RWPE2 (cell line): ENCODE measurements at places on chromosomes 11 and 22.

GRCh38 chr11:17384002-17384511 lies 4.4 kb downstream of the KCNJ11 start:
- DNase-seq: no peak

DNA sequence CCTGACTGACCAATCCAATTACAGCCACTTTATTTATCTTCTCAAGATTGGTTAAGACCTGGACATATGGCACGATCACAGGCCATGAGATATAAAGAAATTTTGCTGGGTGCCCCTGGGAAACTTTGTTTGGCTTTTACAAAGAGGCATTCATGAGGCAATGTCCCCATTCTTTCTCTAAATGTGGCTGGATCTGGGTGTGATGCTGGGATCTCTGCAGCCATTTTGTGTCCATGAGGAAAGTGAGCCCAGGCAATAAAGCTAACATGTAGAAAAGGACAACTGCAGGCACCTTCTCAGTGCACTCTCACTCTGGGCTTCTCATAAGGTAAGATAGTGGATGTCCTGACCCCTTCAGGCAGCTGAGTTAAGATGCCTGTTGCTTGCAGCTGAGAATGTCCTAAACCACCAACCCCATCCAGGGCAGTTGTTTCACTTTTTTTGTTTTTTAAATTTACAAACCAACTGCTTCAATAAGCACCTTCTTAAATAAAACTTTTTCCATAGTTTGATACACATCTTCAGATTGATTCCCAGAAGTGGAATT lies 372.3 kb downstream of the MIAT start:
- no peak for DNase-seq

DNA sequence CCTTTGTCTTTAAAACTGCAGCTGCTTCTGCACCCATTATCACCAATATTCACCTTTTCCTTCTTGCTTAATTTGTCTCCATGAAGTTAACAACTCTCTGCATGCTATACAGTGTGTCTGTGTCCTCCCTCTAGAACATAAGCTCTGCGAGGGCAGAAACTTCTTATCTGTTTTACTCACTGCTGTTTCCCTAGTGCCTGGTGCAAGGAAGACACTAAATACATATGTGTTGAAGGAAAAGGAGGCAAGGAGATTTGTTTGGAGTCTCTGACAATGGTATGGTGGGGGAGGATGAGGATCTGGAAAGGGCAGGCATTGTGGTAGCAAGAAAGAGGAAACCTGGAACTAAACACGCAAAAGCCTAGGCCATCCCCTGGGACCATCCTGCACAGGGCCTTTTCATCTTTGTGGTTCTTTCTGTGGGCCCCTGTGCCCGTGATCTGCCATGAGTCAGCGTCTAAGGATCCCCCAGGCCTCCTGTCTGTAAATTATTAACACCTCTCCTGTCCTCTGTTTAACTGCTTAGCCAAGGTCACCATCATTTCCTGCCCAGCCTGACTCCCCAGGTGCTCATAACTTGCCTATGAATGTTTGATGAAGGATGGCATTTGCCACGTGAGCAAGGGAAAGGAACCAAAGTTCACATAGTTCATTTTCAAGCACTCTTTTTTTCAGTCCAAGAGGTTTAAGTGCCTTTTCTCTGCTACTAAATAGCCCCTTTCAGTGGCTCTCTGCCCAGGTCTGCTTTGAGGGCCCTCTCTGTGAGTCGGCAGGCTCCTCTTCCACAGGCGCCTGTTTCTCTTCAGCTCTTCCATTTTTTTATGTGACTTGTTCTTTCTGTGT lies 131.1 kb downstream of the RASSF10 start:
- no peak for DNase-seq

DNA sequence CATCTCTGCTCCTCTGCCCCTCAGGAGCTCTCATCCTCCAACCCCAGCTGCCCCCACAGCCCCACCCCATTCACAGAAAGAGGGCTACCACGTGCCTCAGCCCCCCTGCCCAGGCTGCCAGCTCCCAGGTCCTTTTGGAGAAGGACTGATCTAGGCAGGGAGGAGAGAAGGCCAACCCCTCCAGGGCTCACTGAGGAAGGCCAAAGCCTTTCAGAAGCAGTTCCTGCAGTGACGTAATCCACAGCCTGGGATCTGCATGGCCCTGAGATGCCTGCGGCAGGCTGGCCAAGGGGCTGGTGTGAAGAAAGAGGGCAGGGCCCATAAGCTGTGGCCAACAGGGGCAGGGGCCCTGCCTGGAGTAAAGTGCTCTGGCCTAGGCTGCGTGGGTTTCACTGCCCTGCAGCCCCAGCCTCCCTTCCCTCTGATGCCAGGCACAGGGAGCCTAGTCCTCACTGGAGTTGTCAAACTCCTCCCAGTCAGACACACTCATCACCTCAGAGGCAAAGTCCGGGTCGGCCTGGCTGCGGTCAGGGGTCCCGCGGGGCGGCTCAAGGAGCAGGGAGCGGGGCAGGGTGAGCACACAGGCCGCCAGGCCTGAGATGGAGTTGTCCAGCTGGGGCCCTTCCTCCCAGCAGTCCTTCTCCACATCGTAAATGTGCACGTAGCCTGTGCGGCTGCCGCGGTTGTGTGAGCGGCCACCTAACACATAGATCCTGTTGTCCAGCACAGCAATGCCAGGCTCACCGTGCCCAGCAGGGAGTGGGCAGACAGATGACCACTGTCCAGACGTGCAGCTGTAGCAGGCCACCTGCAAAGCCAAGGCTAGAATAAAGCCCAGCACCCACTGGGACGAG lies 4.2 kb upstream of the SCARF2 start:
- no peak for DNase-seq

DNA sequence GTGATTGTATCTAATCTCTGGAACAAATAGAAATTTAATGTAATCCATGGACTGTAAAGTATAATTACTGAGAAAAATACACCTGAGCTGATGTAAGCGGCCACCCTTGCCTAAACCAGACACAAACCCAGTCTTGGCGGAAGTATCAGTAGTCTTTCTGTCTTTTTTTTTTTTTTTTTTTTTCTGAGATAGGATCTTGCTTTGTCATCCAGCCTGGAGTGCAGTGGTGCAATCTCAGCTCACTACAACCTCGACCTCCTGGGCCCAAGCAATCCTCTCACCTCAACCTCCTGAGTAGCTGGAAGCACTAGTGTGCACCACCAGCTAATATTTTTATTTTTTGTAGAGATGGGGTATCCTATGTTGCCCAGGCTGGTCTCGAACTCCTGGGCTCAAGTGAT lies 5.5 kb upstream of the CXCR5 start:
- DNase-seq: no peak

DNA sequence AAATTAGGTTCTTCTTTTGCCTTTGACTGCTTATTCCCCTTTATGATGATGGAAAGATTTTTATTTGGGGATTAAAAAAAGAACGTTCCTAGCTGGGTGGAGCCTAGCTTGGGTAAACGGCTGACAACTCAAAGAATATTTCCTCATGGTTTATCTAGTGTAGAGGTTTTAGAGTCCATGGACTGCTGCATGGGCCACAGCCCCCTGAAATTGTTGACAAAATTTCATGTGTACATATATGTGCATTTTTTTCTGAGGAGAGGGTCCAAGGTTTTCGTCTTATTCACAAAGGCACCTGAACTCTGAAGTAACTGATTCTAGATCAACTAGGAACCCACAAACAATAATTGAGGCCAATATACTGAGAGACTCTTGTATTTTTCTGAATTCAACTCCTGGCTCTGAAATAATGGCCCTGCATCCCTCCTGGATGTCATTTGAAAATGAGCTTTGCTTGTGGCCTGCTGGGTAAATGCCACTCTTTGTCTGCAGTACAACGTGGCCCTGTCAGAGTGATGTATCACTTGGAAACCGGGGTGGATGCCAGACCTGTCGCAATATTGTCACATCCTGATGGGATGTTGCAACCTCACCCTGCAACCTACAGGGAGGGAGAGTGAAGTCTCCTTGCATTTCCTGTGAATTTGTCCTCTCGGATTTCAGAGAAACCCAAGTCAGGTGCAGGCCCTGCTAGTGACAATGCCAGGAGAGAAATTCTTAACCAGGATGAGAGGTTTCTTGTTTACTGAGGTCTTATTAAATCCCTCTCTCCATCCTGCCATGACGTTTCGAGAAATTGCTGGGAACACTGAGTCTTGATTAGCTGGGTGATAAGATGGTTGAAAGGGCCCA lies 33.8 kb downstream of the EHF start:
- DNase-seq: no peak

DNA sequence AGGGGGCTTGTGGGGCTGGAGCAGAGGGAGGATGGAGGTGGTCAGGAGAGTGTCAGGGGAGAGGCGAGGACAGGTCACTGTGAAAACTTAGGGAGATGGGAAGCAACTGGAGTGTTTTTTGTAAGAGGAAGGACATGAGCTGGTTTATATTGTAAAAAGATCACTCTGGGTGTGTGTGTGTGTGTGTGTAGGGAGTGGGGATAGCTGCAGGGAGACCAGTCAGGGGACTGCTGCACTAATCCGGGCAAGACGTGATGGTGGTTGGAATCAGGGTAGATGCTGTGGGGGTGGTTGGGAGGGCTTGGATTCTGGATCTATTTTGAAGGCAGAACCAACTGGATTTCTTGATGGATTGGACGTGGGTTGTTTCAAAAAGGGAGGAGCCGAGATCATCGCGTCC lies 11.3 kb upstream of the SYT7 start:
- no peak for DNase-seq
